Central memory CD8-positive, alpha-beta T cell (primary cell): ENCODE measurements at places on chromosomes 12 and 14.

DNA sequence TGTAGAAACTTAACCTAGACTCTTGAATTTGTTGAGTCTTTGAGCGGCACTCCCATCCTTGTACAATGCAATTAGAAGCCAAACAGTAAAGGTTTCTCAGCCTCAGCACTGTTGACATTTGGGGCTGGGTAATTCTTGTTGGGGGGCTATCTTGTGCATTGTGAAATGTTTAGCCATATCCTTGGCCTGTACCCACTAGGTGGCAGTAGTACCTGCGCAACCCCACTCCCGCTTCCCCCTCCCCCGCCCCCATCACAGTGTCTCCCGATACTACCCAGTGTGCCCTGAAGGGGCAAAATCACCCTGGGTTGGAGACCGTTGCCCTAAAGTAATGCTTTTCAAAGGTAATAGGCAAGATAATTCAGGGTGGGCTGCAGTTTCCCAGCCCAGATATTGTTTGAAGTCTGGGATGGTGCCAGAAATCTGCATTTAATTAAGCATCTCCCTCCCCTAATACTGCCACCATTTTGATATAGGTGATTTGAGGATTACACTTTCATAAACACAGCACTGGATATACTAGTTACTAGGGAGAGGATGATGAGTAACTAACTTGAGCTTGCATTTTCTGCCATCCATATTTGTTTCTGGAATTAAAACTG lies 1.8 kb downstream of the COX6A1 start:
- DNase-seq, result peak; percentile 46

GRCh38 chr14:98323836-98324235 lies 948.2 kb downstream of the BCL11B start:
- DNase-seq, result no peak

- no peak for DNase-seq
These were observed 617 bp upstream of the MGP start for GRCh38 chr12:14886271-14886670.

GRCh38 chr14:89899917-89900663 lies 54.4 kb downstream of the EFCAB11 start:
- no peak for DNase-seq

GRCh38 chr12:12017135-12017581 lies 53.6 kb upstream of the BCL2L14 start:
- no peak for DNase-seq

- DNase-seq, result no peak
These were observed 45.8 kb upstream of the P2RX7 start for GRCh38 chr12:121086781-121087295.
